NCI-H2227 treated with DMSO at 0.1 percent for 48 hours (cell line): ENCODE measurements at places on chromosomes 5 and 9.

- DNase-seq: no peak
Measured at GRCh38 chr5:143776951-143777350, 35.0 kb upstream of the HMHB1 start.

DNA sequence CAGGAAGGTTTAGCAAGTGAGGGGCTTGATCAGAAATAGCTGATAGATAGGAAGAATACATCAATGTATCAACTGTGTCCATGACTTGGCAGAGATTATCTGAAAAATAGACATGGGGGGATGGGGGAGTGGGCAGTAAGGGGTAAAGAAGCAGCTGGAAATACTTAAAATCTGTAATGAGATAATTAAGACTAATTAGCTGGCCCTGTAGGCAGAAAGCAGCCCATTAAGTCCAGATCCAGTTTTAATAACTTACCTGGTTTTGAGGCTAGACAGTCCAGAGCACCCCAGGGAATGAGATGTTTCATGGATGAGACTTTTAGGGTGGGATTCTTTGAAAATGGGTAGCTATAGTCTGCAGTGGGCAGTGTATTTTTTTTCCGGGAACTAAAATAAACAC is 116.9 kb upstream of the TLX3 start:
- no peak for DNase-seq

DNA sequence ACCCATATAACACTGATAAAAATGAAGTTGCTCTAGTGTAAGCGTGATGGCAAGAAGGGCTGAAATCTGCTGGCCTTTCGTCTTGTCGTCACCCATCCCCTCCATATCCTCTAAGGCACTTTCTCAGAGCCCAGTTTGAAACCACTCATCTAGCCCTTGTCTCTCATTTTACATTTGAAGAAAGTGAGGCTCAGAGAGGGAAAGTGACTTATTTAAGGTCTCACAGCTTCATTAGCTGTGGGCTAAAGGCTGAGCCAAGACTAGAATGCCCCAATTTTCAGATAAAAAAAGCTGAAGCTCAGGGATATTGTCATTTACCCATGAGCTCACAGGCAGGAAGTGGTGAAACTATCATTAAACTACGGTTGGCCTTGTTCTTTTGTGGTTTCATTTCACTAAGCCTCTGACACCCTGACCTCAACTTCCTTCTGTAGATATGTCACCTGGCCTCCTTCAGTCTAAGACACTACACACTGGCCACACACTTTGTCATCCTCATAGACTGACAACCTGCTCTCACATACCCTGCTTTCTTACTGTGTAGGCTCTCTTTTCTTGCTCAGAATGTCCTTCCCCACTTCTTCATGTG is 176.7 kb upstream of the DMAC1 start:
- no peak for DNase-seq

GRCh38 chr5:83321483-83322055 is 150.0 kb upstream of the VCAN start:
- DNase-seq: no peak
